ENCODE measurements at places on chromosomes 5 and 9.

GRCh38 chr5:128736553-128736952, 198.5 kb upstream of the FBN2 start:
- no peak for DNase-seq

DNA sequence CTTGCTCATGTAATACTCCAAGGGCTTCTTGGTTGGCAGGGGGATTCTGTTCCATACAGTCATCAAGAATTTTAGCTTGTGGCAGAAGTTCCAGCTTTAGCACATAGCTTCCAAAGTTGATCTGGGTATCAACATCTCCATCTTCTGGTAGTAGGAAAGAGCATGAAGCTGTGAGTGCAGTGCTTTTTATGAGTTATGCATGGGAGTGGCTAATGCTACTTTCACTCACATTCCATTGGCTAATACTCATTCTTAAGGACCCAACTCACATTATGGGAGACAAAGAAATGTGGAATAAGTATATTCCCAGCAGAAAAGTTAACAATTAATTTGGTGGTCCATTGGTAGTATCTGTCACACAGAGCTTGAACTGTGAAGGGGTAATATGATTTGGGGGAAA, 194.2 kb upstream of the CHD1 start:
- DNase-seq: no peak

DNA sequence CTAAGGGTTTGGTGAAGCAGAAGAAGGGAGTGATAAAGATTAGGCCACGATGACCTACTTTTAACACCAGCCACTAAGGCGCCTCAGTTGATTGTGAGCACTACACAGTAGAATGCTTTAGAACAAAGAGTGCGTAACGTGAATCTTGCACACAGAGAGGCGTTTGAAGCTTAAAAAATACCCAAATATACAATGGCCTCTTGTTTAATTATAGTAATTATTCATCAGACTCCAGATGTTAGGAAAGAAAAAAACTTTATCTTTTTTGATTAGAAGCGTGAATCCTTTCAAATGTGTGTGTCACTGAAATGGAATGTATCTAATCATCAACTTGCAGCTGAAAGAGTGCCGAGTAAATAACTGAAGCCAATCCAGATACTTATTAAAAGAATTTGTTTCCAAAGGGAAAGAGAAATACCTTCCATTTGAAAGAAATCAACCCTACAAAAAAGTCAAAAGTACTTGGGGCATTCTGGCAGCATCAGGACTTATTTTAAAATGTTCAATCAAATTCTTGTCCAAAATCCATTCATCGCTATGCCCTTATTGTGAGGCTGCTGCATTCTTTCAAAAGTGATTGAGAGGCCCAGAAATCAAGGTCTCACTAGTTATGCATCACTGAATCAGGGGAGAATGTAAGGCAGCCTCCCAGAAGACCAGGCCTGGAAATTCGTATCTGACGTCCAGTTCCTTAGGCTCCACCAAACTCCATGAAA, 337.5 kb downstream of the ZNF608 start:
- DNase-seq: no peak

GRCh38 chr9:83474631-83475030, 63.6 kb downstream of the FRMD3 start:
- DNase-seq: no peak

GRCh38 chr9:68847765-68848164, 142.7 kb downstream of the PIP5K1B start:
- DNase-seq: no peak

GRCh38 chr5:81020478-81021167, 60.5 kb downstream of the RASGRF2 start:
- no peak for DNase-seq

All from activated CD4-positive, alpha-beta T cell treated with anti-CD3 and anti-CD28 coated beads, Interleukin-2, amount 50 U/mL, for 1 hour (primary cell).